ENCODE measurements at places on chromosomes 12 and 14.

DNA sequence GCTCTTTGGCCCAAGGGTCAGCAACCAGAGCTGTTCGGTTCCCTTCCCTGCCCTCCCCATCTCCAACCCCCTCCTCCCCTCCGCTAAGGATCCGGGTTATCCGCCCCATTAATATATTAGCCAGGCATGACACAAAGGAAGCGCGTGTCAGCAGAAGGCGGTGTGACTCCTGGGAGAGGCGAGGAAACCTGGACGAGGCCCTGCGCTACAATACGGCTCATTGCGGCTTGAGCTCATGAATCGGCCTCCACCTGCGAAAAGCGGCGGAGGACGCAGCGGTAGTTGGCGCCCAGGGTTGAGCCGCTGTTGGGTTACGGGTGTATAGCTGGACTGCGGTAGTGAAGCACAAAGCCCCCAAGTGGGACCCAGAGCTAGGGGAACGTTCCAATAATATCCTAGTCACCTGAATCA is 9.9 kb downstream of the FOXA1 start:
- no peak for DNase-seq

DNA sequence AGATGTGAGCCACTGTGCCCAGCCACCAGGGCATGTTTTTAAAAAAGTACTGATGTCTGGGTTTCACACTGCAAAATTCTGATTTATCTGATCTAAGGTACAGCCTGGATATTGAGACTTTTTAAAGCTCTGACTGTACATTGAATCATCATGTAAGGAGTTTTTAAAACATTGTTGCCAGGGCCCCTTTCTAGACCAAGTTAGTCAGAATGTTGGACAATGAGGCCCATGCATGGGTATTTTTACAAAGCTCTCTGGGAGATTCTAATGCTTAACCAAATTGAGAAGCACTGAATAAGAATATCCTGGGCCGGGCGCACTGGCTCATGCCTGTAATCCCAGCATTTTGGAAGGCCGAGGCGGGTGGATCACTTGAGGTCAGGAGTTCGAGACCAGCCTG is 16.7 kb downstream of the TMEM19 start:
- no peak for DNase-seq

DNA sequence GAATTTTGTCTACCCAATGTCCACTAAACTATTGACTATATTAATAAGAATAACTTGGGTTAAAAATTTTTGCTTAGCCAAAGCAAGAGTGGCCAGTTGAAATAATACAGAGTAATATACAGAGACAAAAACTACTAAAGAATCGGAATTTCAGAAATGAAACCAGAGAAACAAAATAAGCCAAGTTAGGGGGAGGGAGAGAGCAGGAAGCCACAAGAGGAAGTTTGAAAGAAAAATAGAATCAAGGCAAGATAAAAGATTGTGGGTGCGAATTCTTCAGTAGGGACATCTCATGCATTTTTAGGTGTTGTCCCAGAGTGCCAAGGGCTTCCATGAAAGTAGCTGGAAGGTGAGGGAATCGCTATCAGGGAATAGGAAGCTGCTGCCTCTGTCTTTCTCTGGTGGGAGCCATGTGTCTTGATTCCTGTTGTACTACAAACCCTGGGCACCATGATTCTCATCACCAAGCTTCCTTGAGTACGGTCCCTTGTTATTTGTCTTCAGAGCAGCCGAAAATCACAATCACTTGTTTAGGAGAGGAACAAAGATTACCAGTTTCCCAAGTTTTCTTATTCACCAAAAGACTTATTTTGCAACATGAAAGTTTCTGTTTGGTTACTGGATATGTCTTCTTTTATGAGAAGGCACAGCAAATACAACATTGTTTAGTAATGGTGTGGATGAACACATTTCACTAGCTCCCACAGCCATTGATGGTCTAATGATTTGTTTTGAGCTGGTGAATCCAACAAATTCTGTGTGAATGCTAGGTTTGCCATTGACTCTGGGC is 16.7 kb downstream of the NEUROD4 start:
- no peak for DNase-seq

GRCh38 chr14:56044196-56044595 is 74.0 kb upstream of the PELI2 start:
- DNase-seq = no peak

- no peak for DNase-seq
These were observed 72.3 kb downstream of the ANO2 start for GRCh38 chr12:5872745-5873144.

- no peak for DNase-seq
These were observed 19.4 kb downstream of the KTN1 start for GRCh38 chr14:55599250-55599879.

DNA sequence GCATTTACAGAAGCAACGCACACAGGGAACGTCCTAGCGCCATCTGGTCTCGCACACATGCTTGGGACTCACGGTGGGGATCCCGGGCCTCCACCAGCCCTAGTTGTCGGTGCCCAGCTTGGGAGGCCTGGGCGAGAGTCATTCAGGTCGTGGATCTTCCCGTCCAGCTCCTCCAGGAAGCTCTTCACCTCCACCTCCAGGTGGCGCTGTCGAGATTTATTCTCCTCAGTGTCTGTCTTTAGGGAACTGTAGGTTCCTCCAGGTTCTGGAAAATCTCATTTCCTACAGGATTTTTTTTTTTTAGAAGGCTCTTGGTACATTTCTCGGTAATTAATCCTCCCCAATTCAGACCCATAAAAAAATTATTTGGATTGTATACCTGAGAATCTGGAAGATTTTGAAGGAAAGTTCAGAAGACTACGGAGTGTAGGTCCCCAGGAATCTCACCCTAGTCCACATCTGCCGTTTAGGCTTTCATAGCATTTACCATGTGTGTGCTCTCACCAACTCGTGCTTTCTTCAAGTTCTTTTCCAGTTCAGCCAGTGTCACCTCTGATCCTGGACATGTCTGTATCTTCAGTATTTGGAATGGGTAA is 910.0 kb downstream of the TMEM121 start:
- DNase-seq = peak; percentile 38

All from stimulated activated CD8-positive, alpha-beta memory T cell treated with anti-CD3 and anti-CD28 coated beads, Interleukin-15, amount 100 ng/mL, for 48 hours (primary cell).